Lower leg skin (tissue), 4 donors: ENCODE measurements at places on chromosomes 3 and 15.

DNA sequence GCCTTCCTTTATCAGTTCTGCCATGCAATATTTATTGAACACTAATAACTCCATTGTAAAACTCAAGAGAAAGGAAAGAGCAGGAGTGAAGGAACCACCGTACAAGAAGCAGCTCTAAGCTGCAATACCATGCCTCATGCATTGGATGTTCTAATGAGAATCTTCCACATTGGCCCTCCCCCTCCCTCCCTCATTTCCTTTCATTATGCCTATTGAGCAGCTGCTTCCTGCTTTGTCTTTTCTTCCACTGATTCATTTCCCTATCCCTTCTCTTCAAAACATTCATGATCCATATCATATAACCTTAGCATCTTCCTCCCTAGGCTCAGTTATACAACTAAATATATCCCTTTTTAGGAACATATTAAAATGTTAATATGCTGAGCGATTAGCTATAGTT, 698.7 kb upstream of the GOLIM4 start:
- no peak for DNase-seq

- DNase-seq: no peak
Measured at GRCh38 chr3:101141135-101141534, 147.9 kb upstream of the ABI3BP start.

- DNase-seq: no peak
Measured at GRCh38 chr3:196246612-196247308, 30.4 kb downstream of the SLC51A start.

DNA sequence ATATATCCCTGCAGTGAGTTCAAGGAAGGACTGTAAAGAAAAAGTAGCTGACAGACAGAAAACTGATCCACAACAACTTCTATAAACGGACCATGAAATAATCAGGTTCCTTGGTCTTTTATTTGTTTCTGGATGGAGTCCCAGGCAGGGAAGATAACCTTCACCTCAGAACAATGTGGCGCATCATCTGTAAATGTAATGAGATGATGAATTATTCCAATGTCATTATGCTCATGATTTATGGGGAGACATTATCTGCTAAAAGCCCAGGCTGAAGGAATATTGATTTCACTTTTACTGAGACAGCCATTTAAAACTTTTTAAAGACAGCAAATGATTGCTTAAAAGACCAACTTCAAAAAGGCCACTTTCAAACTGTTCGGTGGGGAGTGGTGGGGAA, 354.9 kb upstream of the ADAMTS9 start:
- DNase-seq: no peak

DNA sequence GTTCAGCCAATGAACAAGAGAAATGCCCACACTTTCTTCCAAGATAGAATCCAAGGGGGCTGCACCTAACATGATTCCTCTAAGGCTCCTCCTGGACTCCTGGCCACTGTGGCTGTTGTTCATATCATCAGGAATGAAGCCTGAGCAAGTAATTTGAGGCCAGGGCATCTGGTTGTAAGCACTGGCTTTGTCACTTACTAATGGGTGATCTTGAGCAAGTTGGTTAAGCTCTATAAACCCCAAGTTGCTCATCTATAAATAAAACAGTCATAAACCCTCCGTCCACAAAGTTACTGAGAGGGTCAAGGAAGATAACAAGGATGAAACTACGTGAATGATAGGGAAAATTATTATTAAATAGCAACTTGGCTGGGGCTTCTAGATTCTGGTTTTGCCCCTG, 58.3 kb downstream of the CDC25A start:
- no peak for DNase-seq

DNA sequence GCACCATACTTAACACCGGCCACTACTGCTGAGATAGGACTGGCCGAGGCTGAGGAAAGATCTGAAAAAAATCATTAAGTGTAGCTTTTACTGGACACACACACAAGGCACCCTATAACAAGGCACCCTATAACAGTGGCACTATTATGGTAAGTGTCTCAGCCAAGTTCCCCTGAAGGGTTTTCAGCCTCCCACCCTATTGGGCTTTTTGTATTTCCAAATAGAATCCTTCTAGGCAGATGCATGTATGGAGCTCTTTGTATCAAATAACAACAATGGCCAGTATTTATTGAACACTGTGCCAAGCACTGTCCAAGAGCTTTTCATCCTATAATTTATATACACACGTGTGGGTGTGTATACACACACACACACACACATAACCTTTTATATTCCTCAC, 6.7 kb upstream of the DNAJA4 start:
- no peak for DNase-seq

DNA sequence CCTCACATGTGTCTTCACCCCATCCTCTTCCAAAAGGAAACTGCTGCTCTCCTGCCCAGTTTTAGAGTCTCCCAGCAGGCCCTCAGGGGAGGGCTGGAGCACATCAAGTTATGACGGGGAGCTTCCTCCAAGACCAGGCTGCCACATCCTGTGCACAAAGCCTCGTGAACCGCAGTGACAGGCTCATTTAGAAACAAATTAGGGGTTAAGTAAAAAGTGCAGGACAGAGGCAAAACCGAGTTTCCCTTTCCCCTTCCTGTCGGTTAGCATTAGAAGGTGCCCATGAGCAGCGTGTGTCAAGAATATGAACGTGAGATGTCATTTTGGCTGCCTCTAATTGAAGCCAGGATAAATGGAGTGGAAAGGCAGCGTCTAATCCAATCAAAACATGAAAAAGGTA, 199.7 kb downstream of the ARRDC4 start:
- no peak for DNase-seq

GRCh38 chr3:41148901-41149300, 50.4 kb upstream of the CTNNB1 start:
- DNase-seq: no peak

GRCh38 chr15:84953726-84954125, 27.9 kb upstream of the PDE8A start:
- DNase-seq: no peak

- no peak for DNase-seq
Measured at GRCh38 chr3:112111785-112112402, 21.2 kb downstream of the GCSAM start.

DNA sequence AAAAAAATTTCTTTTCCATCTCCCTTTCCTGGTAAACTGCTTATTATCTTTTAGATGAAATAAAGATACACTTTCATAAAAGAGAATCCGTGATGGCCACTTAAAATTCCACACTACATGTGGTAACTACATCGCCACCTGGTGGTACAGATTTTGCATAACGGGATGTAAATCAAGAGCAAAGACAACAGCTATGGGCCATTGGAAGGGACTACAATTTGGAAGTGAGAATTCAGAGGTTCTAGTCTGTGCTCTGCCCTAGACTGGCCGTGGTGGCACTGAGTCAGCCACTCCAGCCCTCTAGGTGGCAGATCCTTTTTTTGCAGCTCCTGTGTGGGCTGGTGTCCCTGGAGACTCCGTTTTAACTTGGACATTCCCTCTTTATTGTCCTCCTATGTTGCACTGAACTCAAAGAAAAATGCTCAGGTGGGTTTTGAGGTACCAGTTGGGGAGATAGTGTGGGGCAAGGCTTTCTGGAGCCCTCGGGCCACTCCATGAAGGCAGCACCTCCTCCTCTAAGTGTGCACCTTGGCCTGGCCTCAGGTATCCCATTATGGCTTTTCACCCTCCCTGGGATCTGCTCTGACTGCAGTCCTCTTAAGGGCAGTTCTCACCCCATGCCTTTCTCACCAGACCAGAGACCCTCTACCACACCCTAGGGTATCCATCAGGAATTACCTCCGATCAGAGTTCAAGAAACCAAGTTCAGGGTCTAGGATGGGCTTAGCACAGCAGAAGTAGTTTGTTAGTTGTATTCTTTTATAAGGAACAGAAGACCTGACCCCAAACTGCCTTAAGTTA, 54.9 kb downstream of the SPSB4 start:
- peak; percentile 85 for DNase-seq

- DNase-seq: no peak
Measured at GRCh38 chr15:100613208-100613607, 10.8 kb downstream of the ASB7 start.

GRCh38 chr3:45029661-45030060, 3.6 kb downstream of the CLEC3B start:
- DNase-seq: no peak

GRCh38 chr15:65362491-65362890, 15.3 kb downstream of the IGDCC3 start:
- no peak for DNase-seq

GRCh38 chr3:24288496-24289236, 206.0 kb downstream of the THRB start:
- DNase-seq: no peak

DNA sequence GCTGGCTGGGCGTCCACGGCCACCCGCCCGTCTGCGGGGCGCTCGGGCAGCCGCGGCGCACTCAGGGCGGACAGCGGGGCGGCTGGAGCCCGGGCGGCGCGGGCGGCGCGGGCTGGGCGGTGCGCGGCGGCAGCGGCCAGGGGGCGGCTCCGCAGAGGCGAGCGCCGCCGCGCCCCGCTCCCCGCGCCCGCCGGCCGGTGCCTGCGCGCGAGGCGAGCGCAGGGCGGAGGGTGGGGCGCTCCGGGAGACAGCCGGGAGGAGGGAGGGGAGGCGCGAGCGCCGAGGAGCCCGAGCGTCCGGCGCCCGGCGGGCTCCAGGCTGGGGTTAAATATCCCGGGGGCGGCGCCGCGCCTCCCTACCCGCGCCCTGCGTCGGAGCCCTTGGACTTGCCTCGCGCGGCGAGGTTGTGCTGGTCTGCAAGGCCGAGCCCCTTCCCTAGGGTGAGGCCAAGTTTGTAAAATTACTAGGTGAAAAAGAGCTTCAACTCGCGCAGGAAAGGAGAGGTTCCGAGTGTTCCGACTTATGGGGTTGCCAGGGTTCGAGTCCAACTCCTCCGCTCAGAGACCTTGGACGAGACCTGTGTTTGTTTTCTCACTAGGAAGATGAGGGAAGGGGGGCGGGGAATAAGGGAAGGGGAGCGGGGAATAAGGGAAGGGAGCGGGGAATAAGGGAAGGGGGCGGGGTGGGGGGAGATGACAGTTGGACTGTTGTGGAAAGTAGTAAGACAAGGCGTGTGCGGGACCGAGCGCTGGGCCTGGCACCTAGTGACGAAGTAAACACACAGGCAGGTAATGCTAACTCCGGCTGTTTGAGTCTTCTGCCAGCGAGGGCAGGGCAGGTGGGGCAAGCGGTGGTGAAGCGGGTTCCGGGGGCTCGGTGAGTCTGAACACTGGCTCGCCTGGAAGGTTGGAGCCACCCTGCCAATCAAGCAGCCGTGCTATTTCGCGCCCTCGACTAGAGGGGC, at the start of gene TNFAIP8L3:
Gene TNFAIP8L3 (minus strand): TSS at position 301 of the 964 bp plus-strand sequence. CDS start 311 bp downstream, outside the sequence.
- no peak for DNase-seq
